ENCODE measurements at places on chromosomes 4 and X.

- DNase-seq, result no peak
Measured at GRCh38 chrX:29911673-29912072, 303.7 kb upstream of the MAGEB2 start.

DNA sequence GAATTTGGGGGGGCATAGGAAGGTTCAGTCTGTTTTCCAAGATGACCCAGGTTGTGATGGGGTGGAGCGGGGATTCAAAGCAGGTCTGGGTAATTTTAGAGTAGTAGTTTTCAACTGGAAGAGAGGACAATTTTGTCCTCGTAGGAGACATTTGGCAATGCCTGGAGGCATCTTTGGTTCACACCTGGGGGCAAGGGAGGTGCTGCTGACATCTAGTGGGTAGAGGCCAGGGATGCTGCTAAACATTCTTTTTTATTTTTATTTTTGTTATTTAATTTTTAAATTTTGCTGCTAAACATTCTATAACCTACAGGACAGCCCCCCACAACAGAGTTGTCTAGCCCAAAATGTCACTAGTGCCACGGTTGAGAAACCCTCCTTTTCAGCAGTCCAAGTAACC is 1.9 kb downstream of the RAB9A start:
- no peak for DNase-seq

- DNase-seq, result no peak
Measured at GRCh38 chrX:65195621-65196020, 219.4 kb upstream of the ZC4H2 start.

- DNase-seq, result peak; percentile 12
Measured at GRCh38 chrX:63506320-63506719, 155.2 kb upstream of the SPIN4 start.

DNA sequence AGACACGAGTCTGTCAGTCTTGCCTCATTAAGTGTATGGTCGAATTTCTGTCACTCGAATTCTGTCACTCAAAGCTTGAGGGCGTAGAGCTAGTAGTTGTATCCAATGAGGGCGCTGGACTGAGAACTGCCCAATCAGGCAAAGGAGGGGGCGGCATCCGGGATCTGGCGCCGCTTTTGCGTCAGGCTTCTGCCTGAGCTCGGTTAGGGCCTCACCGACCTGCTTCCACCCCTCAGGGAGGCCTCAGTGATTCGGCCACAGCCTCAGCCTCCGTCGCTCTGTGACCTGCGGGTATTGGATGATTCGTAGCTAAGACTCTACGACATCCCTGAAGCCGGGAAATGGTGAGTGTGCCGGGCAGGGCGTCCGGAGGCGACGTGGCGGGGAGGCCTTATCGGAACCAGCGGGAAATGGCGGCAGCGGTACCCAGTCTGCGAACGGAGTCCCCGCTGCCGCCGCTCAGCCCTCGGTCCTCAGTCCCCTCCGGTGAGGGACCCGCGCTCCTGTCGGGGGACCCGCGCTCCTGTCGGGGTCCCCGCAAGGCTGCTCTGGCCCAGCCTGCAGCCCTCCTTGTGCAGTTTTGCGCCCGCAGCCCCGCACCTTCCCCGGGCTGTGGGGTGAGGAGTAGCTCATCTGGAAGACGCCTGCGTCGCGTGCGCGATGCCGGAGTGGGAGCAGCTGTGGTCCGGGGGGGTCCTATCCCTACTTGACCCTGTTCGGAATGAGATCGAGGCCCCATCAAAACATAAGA is 88.3 kb downstream of the ZNF718 start:
- DNase-seq, result peak; percentile 61

GRCh38 chrX:153411255-153411987 is at the start of gene ZFP92:
TSS of gene ZFP92 (plus strand) at chrX:153411472. CDS start at chrX:153418323, 6,851 bp downstream.
- no peak for DNase-seq

DNA sequence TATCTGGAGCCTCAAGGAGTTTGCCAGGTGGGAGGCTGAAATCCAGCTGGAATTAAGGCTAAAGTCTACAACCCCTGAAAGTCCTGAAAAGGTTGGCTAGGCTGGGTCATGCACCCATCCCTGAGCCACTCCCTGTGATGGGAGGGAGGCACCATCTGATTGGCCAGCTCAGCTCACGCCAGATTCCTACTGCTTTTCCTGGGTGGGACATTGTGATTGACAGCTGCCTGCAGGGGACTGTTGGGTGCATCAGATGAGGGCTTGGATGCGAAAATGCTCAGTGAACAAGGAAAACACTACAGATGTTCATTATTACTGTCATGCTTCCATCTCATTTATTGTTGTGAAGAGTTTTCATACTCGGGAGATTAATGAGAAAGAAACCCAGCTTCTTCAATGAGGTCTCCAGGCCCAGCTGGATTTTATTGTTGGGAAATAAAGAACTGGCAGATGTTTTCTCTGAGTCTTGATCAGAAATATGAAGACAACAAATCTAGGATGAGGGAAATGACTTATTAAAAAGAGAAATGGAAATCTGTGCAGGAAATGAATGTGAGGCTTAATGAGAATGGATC is 185.9 kb downstream of the STK32B start:
- DNase-seq, result no peak

DNA sequence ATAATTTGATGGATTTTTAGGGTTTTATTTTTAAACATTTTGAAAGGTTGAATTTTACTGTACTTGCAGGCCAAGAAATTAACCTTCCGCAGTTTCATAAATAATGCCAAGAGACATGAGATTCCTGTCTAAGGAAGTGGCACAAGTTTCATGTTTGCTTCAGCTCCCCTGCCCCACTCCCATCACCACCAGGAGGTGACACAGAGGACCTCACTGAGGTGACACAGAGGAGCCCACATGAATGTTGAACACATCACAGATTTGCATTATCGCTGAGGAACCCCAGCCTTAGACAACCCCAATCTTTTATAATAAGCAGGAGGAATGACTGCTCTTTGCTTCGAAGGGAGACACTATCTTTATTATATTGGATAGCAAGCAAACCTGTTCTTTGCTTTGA is 491.4 kb upstream of the ATOH1 start:
- DNase-seq, result no peak

- DNase-seq, result no peak
Measured at GRCh38 chrX:53716328-53717088, 30.0 kb upstream of the HUWE1 start.

- no peak for DNase-seq
Measured at GRCh38 chr4:36303426-36304137, 22.2 kb downstream of the DTHD1 start.

- no peak for DNase-seq
Measured at GRCh38 chrX:132483488-132483887, 5.3 kb downstream of the MBNL3 start.
